ENCODE measurements at places on chromosomes 16 and 17.
A peak's percentile ranks its signal among the peaks of the same experiment; 100 is the strongest.

- DNase-seq: peak; percentile 83
Observed at GRCh38 chr17:4143563-4144421, 795 bp downstream of the CYB5D2 start.

DNA sequence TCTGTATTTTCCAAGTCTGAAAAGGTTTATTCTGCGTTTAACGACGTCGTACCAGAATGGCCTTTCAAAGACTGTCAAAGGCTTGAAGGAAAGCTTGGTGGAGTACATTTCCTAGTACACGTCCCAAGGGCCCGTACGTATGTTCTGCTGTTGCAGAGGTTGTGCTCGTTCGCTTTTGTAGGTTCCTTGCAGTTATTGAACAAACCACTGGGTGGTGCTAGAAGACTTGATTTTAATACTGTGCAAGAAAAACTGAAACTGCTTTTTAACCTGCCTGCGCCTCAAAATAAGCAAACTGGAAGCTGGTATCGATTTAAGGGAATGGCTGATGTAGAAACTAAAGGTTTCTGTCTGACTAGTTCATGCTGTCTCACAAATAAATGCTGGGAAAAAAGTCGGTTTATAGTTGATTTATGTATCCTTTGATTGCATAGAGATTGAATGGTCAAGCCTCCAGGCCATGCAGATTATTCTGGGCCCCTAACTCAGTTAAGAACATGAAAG, 54.6 kb downstream of the USP10 start:
- no peak for DNase-seq

DNA sequence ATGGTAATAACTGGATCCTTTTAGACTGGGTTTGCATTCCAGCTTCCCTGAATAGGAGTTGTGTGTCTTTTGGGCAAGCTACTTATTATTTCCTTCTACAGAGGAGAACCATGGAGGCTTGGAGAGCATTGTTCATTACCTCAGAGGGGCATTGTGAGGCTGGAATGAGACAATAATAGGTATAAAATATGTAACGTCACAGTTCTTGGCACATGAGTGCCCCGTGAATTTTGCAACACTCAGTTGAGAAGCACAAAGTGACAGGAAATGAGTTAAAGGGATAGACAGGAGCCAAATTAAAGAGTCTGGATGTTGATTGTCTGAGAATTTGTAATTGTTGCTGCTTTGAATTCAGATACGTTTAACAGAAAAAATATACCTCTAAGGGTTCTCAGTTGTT, 92.2 kb downstream of the CDH8 start:
- DNase-seq: no peak

DNA sequence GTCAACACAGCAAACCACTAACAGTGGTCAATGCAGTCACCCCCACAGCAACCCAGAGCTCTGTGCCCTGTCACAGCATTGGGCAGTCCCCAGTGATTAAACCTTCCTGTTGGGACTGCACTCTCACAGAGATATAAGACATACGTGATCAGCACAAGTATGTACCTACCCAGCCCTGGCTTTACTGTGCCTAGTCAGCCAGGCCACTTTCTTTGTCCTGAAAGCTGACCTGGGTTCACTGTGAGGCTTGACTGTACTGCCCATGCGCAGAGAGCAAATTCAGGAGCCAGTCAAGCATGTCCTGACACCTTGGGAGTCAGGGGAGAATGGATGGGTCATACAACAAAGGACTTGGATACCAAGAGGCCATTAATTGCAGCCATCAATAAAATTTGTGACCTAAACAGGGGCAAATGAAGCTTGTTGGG, 10.9 kb upstream of the TMEM170A start:
- DNase-seq: no peak

- DNase-seq: no peak
Observed at GRCh38 chr17:83156408-83156807, 77.0 kb downstream of the METRNL start.

DNA sequence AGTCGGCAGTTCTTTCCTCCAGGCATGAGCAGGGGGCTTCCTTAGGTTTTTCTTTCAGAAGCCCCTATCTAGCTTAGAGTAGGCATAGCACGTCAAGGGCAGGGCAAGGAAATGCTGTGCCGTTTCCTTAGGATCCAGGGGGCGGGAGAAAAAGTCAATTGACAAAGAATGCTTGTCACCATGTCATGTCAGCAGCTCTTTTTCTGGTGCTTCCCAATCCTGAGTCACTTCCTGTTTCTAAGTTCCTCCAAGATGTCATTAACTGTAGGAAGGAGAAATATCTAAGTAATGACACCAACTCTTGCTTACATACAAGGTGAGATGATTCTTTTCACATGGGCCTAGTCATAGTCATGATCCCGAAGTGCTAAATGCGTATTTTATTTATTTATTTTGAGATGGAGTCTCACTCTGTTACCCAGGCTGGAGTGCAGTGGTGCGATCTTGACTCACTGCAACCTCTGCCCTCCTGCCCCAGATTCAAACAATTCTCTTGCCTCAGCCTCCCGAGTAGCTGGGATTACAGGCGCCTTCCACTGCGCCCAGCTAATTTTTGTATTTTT, 35.2 kb downstream of the GJC1 start:
- no peak for DNase-seq

GRCh38 chr17:44314031-44314430, 5.6 kb downstream of the RUNDC3A start:
- no peak for DNase-seq

DNA sequence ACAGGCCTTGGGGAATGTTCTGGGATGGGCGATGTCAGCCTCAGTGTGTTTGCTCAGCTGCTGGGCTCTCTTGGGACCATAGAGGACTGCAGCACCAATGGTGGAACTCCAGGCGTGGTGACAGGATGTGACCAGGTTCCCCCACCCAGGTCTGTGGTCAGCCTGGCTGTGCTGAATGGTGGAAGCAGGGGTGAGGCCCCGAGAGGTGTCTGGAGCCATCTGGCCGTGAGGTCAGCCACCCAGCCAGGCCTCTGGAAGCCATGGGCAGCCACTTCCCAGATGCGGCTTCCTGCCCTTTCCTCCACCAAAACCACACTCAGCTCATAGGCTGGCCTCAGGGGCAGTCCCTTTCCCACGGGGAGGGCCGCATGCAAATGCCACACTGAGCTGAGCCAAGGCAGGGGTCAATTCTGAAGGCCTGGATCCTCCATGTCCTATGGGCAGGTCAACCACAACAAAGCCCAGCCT, 7.8 kb upstream of the MAPK7 start:
- no peak for DNase-seq

- no peak for DNase-seq
Observed at GRCh38 chr17:74861662-74862107, 2.0 kb upstream of the GRIN2C start.

DNA sequence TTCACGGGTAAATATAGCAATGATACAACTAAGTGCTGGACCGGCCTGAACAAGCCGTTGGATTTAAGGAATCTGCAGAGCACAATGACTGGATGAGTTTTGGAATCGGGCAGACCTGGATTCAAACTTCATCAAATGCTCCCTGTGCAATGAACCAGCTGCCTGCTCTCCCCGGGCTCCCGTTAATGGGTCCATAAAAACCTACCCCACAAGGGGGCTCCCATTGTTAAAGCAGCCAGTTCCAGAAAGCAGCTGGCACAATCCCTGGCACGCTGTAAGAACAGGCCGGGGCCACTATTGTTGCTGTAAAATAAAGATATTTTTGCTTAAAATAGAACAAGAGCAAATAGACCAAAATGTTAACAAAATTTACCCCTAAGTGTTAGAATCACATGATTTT, 131.9 kb downstream of the C16orf95 start:
- no peak for DNase-seq

DNA sequence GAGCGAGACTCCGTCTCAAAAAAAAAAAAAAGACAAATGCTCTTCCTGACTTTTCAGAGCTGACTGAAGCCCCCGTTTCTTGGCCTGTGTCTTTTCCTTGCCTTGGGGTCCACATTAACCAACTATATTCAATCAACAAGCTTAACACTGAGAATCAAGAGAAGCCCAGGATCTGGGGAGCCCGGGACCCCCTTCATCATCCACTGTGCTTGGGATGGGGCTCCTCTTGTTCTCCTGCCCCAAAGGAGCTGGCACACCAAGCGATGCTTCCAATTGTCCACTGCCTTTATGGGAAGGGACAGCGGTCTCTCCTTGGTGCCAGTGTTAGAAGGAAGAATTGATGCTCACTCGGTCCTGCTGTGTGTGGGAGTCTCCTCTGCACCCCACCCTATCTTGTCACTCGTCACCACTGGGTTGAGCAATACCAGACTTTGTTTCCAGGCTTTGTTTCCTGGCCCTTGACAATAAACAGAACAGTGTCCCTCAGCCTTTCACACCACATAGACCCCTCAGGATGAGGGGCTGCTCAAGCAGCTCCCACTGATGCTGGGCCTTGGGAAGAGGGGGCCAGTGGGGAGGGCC, 146.7 kb downstream of the KCNJ12 start:
- no peak for DNase-seq

GRCh38 chr17:69012895-69013805, 47.6 kb downstream of the ABCA9 start:
- no peak for DNase-seq

DNA sequence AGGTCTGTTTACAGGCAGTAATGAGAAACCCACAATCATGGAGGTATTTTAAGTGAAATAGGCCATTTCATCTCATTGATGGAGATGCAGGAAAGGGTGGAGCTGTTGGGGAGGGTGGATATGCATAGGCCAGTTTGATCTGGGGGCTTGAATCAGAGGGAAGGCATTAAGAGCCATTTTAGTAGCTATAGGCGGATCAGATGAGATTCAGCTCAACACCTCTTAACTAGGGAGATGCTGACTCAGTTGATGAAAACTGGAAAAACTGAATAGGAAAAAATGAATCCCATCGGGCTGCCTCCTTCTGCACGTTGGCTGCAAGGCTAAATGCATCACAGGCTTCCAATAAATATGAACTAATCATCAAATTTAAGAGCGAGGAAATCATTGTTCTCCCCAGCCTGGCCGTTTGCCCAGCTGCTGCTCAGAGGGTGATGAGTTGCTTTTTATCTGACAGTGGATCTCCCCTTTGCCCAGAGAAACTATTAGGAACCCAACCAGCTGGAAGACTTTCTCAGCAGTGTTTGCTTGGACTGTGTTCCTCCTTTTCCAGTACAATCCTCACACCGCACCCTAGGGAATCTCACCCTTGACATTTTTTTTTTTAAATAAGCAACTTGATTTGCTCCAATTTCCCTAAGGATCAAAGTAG, 149.6 kb downstream of the SOX9 start:
- DNase-seq: no peak

GRCh38 chr17:37609170-37610040, at the start of gene SYNRG:
Gene SYNRG, minus strand, starts transcription at chr17:37609418. Its CDS starts 63 bp downstream, at chr17:37609355.
- peak; percentile 97 for DNase-seq

Data from stimulated activated CD8-positive, alpha-beta memory T cell treated with anti-CD3 and anti-CD28 coated beads, Interleukin-12 subunit alpha, Interleukin-12 subunit beta, amount 100 ng/mL, for 4 hours (primary cell).